ENCODE measurements at places on chromosomes 6 and 20. TPM values are rescaled to one million over a fixed set of nuclear protein-coding genes. Genes with fewer than 3 reads are reported as not detected.

TSHZ2 gene
- total RNA-seq: 27.9 TPM

- no peaks in the 10 kb centered on the region for H3K4me1 ChIP-seq
- H3K27ac ChIP-seq: no peak overlapping the region
- DNase-seq: no peak
- no peaks in the 10 kb centered on the region for H3K36me3 ChIP-seq
- H3K27me3 ChIP-seq: no peaks in the 10 kb centered on the region
These were observed 14.0 kb downstream of the CYP39A1 start for GRCh38 chr6:46638650-46639049.

LRRN4 gene
- total RNA-seq: not detected

ACOT8 gene
- total RNA-seq: 36.3 TPM

CAGE1 gene
- total RNA-seq: not detected

- no peak overlapping the region for H3K4me3 ChIP-seq
- no peaks in the 10 kb centered on the region for H3K4me1 ChIP-seq
- no peak for DNase-seq
- H3K27ac ChIP-seq: no peak overlapping the region
- H3K27me3 ChIP-seq: no peaks in the 10 kb centered on the region
These were observed 838.4 kb downstream of the QKI start for GRCh38 chr6:164252948-164253347.

GRCh38 chr6:169326067-169326799, 72.6 kb upstream of the THBS2 start:
- H3K36me3 ChIP-seq: no peaks in the 10 kb centered on the region
- H3K4me3 ChIP-seq: no peak overlapping the region
- no peaks in the 10 kb centered on the region for H3K27me3 ChIP-seq
- no peak for DNase-seq
- no peaks in the 10 kb centered on the region for H3K4me1 ChIP-seq

TPMT gene
- total RNA-seq: 119 TPM

PSORS1C1 gene
- total RNA-seq: 2.6 TPM

KCNK17 gene
- 11.5 TPM for total RNA-seq

EFCAB8 gene
- 2.3 TPM for total RNA-seq

DNA sequence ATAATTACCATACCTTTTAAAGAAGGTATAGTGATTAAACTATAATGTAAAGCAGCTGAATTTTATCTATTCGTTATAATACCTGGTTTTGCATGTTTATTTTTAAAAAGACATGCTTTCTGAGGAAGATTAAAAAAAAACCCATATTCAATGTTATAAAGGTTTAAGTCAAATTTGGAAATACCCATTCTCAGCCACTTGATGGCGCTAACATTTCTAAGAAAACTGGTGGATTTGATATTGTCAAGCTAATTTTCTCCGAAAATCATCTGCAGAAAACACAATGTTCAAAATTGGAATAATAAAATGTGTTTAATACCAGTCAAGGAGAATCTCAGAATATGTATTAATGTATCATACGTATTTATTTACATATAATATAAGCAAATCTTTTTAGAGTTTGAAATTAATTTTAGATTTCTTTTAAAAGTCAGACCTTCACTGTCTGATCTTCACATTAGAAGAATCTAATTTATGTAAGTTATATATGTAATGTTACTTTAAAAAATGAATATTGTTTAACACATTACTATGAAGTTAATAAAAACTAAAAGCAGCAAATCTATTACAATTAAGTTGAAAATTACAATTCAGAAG, 35.0 kb downstream of the SHPRH start:
- no peaks in the 10 kb centered on the region for H3K4me1 ChIP-seq
- no peaks in the 10 kb centered on the region for H3K27me3 ChIP-seq
- H3K36me3 ChIP-seq: peaks cover 37% of the 10 kb centered on the region
- H3K4me3 ChIP-seq: no peak overlapping the region
- no peak overlapping the region for H3K27ac ChIP-seq
- no peak for DNase-seq

DNA sequence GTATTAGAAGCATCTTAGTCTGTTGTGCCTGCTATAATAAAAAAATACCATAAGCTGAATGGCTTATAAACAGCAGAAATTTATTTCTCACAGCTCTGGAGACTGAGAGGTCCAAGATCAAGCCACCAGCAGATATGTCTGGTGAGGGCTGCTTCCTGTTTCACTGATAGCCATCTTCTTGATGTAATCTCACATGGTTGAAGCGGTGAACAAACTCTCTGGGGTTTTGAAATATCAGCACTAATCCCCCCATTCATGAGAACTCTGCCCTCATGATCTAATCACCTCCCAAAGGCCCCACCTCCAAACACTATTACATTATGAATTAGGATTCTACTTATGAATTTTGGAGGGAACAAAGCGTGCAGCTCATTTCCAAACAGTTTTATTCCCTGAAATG, 11.6 kb upstream of the CLVS2 start:
- no peaks in the 10 kb centered on the region for H3K4me1 ChIP-seq
- H3K36me3 ChIP-seq: no peaks in the 10 kb centered on the region
- no peak for DNase-seq

GRCh38 chr6:111798281-111798725, 74.9 kb downstream of the FYN start:
- H3K27me3 ChIP-seq: no peaks in the 10 kb centered on the region
- no peak for DNase-seq
- H3K27ac ChIP-seq: no peak overlapping the region
- H3K4me3 ChIP-seq: no peak overlapping the region
- peaks cover 14% of the 10 kb centered on the region for H3K4me1 ChIP-seq

- no peaks in the 10 kb centered on the region for H3K27me3 ChIP-seq
- DNase-seq: no peak
- H3K27ac ChIP-seq: no peak overlapping the region
- no peaks in the 10 kb centered on the region for H3K36me3 ChIP-seq
- H3K4me3 ChIP-seq: no peak overlapping the region
- peaks cover 16% of the 10 kb centered on the region for H3K4me1 ChIP-seq
These were observed 18.9 kb downstream of the VPS52 start for GRCh38 chr6:33252759-33253158.

- H3K27ac ChIP-seq: no peak overlapping the region
- H3K36me3 ChIP-seq: no peaks in the 10 kb centered on the region
- no peaks in the 10 kb centered on the region for H3K4me1 ChIP-seq
- no peak for DNase-seq
These were observed 20.8 kb upstream of the NRSN1 start for GRCh38 chr6:24105191-24105590.

SLCO4A1 gene
- total RNA-seq: 6.7 TPM

DNA sequence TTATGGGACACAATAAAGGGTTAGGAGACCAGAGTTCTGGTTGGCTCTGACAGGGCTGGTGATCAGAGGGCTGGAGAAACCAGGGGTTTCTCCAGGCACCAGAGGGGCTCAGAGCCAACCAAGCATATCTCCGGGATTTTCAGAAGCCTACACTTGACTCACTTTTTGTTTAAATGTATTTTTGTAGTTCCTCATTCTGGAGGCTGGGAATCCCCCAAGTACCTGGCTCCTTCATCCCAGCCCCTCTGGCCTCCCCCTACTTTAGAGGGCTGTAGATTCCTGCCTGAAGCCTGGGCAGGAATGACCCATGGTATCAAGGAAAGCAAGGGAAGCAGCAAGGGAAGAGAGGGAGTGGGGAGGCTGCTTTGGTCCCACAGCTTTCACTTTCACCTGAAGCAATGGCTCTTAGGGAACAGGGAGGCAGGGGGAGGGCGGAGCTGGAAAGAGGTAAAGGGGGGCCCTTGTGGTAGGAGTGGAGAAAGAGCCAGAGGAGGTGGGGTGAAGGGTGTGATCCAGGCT, 973 bp downstream of the CD40 start:
- H3K27me3 ChIP-seq: no peaks in the 10 kb centered on the region
- H3K27ac ChIP-seq: peak overlapping the region; percentile 80
- H3K36me3 ChIP-seq: no peaks in the 10 kb centered on the region

DNA sequence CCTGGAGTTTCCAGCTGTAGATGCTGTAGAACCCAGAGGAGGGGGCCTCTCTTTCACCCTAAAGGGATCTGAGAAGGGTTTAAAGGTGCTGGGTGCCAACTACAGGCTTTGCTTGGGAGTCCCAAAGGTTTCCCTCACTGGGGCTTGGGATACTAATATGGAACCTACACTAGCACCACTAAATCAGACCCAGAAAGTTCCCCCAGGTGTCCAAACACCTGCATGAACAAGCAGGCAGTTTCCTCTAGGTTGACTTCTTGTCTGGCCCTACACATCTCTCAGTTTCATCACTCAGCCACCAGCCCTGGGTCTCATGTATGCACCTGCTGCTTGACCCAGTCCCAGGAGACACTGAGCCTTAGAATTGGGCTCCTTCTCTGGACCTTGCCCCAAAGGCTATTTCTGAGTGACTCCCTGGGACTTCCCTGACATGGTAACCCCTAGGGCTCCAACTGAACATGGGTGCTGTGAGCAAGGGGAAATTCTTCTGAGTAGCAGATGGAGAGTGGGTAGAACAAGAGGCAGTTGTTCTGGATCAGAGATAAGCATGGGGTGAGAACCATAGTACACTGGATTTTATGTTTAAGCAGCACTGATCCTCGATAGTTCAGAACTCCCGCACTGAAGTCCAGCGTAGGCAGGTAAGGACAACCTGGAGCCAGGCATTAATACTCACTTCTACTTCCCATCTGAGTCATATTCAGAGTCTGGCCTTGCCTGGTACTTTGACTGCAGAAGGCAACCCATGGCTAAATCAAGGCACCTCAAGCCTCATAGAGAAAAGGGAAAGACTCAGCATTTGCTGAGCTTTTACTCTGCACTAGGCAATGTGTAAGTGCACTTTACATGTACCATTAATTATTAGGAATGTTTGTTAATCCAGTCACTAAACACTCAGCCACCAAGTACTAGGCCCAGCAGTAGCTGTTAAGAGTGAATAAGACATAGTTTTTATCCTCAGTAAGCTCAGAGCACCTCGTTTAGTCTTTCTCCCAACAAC, 16.8 kb downstream of the BCL2L1 start:
- no peak for DNase-seq
- H3K36me3 ChIP-seq: peaks cover 9% of the 10 kb centered on the region
- peaks cover 68% of the 10 kb centered on the region for H3K4me1 ChIP-seq
- H3K27ac ChIP-seq: peak overlapping the region; percentile 81
- no peak overlapping the region for H3K4me3 ChIP-seq

Data from thyroid gland (tissue), 4 donors.